Thoracic aorta (tissue), 2 donors: ENCODE measurements at places on chromosomes 1 and 21. TPM values are rescaled to one million over a fixed set of nuclear protein-coding genes. Genes with fewer than 3 reads are reported as not detected.

Gene OR2T29
- total RNA-seq: not detected

Gene TNFRSF14
- total RNA-seq: 29.6 TPM

GRCh38 chr1:30358500-30358899 is 364.9 kb downstream of the MATN1 start:
- H3K36me3 ChIP-seq: no peaks in the 10 kb centered on the region
- H3K4me3 ChIP-seq: no peak overlapping the region
- DNase-seq: no peak
- no peak overlapping the region for H3K27ac ChIP-seq

- H3K4me3 ChIP-seq: no peak overlapping the region
- H3K4me1 ChIP-seq: no peaks in the 10 kb centered on the region
- H3K36me3 ChIP-seq: no peaks in the 10 kb centered on the region
Measured at GRCh38 chr1:115476616-115477015, 138.6 kb upstream of the NGF start.

Gene MX2
- total RNA-seq: 22.9 TPM

Gene MIER1
- 50.9 TPM for total RNA-seq

DNA sequence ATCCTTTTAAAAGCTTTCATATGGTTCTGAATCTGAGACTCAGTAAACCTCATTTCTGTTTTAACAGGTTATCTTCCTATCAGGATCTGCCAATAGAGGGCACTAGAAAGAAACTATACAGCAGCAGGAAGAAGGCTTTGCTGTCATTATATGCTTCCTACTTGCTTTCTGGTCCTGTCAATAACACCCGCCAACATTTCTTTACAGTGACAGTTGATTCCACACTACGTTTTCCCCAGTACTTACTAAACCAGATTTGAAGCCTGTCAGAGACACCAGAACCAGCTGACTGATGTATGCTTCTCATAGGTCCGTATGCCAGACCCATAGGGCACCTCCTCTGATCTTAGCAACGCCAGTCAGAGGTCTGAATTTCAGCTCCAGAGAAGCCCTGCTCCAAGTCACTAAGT is 341.0 kb upstream of the NEGR1 start:
- no peaks in the 10 kb centered on the region for H3K36me3 ChIP-seq
- no peak overlapping the region for H3K27ac ChIP-seq
- no peaks in the 10 kb centered on the region for H3K27me3 ChIP-seq
- no peak for DNase-seq
- no peaks in the 10 kb centered on the region for H3K4me1 ChIP-seq
- H3K4me3 ChIP-seq: peak overlapping the region; percentile 71

Gene MRPS15
- total RNA-seq: 42.9 TPM

DNA sequence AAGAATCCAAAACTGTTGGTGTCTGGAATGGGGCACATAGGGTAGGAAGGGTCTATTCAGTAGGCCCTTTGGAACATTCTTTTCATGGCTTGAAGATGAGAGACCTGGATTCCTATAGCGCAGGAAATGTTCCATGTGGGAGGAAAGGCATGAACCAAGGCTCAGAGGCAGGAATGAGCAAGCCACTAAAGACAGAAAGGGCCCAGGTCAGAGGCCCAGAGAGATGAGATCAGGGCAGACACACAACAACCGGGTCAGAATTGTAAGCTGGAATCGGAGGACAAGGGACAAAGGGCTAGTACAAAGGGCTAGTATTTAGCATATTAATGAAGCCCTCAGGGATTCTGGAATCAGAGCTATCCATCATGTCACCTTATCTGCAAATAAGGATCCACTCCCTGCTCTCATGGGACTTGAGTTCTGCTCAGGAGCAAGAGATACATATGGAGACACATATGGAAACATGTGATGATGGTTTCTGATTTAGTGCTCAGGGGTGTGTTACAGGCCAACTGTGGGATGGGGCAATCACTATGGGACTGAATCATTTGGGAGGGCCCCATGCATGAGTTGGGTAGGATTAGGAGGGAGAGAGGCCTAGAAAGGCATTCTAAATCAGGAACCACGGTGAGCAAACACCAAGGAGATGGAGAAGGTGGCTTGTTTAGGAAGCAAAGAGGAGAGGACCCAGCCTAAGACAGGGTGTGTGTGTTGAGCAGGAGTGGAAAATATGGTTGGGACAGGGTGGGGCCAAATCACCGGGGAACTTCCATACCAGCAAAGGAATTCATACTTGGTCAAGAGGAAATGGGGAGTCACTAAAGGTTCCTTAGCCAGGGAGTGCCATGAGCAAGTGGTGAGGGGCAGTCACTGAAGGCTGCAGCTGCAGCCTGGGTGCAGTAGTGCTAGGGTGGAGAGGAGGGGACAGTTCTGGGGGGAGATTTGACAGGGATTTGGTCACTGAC is 8.6 kb downstream of the NECTIN4 start:
- no peaks in the 10 kb centered on the region for H3K36me3 ChIP-seq
- no peak overlapping the region for H3K4me3 ChIP-seq
- no peaks in the 10 kb centered on the region for H3K27me3 ChIP-seq
- no peak overlapping the region for H3K27ac ChIP-seq

Gene AADACL3
- total RNA-seq: not detected

GRCh38 chr1:48492392-48492791 is 20.4 kb upstream of the SPATA6 start:
- no peak overlapping the region for H3K27ac ChIP-seq
- no peak for DNase-seq
- no peaks in the 10 kb centered on the region for H3K27me3 ChIP-seq
- H3K4me3 ChIP-seq: no peak overlapping the region
- no peaks in the 10 kb centered on the region for H3K36me3 ChIP-seq

Gene IGSF3
- 8.0 TPM for total RNA-seq

DNA sequence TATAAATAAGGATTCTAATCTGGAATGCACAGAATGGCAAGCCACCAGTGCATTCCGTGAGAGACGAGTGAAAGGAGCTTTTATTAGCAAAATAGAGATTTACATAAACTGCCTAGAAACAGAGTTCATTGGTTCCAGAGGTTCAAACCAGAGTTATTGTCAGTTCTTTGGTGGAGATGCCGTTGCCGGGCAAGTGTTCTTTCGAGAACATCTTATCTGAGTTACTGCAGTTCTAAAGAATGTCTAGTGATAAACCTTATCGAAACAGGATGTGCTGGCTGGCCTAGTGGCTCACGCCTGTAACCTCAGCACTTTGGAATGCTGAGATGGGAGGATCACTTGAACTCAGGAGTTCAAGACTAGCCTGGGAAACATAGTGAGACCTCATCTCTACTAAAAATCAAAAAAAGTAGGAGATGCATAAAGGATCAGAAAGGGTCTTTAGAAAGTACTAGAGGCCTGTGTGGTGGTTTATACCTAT is 19.9 kb upstream of the EVI5 start:
- H3K4me1 ChIP-seq: peaks cover 8% of the 10 kb centered on the region
- H3K4me3 ChIP-seq: peak overlapping the region; percentile 28
- peak; percentile 51 for DNase-seq
- no peaks in the 10 kb centered on the region for H3K27me3 ChIP-seq
- H3K27ac ChIP-seq: peak overlapping the region; percentile 61
- no peaks in the 10 kb centered on the region for H3K36me3 ChIP-seq

DNA sequence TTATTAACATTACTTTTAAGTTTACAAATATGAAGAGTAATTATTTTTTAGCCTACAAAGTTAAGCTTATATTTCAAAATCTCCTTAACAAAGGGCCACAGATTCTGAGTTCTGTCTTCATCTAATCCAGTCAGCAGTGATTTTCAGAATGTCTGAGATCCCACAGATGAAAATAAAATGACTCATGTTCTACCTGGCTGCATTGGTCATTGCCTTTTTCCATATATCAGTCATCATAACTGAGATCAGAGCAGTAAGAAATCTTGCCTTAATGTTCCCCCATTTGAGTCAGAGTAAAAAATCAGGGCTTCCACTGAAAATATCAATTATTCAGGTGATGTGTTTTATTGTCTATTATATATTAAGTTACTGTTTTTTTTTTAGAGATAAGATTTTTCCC is 416.1 kb downstream of the MRPL39 start:
- H3K36me3 ChIP-seq: no peaks in the 10 kb centered on the region
- H3K27me3 ChIP-seq: no peaks in the 10 kb centered on the region
- H3K4me1 ChIP-seq: no peaks in the 10 kb centered on the region

DNA sequence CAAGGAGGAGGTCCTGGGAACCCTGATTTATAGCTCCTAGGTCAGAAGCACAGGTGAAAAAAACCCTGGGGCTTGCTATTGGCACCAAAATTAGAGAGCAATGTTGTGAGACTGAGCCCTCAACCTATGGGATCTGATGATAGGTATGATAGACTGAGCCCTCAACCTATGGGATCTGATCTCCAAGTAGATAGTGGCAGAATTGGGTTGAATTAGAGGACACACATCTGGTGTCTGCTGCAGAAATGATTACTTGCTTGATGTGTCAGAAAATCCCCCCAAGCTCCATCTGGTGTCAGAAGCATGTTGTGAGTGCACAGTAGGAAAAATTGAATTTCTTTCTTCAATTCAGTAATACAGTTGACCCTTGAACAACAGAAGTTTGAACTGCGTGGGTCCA is 62.4 kb downstream of the MAP3K21 start:
- no peak overlapping the region for H3K4me3 ChIP-seq
- H3K27ac ChIP-seq: no peak overlapping the region
- H3K36me3 ChIP-seq: no peaks in the 10 kb centered on the region

DNA sequence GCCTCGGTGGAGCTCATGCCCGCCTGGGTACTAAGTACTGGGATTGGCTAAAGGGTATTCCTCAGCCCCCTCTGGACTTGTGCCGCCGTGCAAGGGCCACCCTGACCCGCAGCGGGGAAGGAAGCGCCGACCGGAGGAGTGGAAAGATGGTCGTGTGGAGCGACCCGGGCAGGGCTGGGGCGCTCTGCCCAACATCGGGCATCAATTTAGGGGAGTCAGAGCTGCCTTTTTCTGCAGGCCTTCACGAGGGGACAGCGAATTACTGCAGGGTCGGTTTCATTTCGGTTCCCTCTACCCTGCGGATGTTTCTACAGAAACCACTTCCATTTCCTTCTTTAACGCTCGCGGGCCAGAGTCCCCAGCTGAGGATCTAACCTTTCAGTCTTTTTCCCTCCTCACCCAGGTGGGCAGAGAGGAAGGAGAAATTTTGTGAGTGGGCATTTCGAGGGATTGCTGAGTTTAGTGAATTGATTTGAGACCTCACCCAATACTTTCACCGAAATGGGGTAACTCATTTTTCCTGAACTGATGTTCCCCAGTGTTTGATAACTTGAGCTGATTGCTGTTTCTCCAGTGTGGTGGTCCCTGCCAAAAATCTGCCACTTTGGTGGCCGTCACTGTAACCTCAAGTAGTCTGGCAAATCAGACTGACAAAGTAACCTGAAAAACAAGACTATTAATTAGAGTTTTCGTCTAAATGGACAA is 1.1 kb downstream of the TOR1AIP1 start:
- H3K4me1 ChIP-seq: peaks cover 45% of the 10 kb centered on the region
- DNase-seq: no peak
- peak overlapping the region; percentile 74 for H3K27ac ChIP-seq

DNA sequence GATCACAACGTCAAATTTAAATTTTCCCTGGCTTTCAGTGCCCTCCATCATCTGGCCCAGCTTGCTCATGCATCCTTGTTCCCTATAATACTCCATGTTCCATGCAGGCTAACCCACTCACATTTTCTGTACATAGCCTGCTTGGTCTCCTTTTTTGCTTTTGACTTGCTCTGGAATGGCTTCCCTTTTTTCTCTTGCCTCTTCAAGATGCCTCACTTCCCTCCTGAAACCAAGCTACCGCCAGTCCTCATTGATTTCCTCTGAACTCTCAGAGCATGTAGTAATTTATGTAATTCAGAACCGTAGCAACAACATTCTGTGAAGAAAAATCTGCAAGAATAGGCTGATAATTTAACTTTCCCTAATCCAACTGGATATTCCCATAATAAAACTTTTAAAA is 10.3 kb downstream of the CAP1 start:
- DNase-seq: no peak
- H3K36me3 ChIP-seq: no peaks in the 10 kb centered on the region
- H3K27me3 ChIP-seq: no peaks in the 10 kb centered on the region

DNA sequence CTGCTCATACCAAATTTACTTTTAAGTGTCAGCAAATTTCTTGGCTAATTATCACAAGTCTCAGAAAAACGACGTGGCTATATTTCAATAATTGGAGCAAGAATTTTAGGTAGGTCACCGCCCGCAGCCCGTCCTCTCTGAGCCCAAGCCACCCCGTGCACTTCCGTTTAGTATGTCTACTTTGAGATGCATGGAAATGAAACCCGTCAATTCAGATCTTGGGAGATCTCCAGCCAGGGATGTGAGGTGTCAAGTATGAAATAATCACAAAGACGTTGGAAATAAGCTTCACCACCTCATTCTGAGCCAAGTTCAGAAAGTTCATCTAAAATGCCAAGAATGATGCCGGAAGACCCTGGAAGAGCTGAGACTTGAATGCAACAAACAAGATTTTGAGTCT is 132.6 kb upstream of the IRF2BP2 start:
- no peak overlapping the region for H3K4me3 ChIP-seq
- no peaks in the 10 kb centered on the region for H3K27me3 ChIP-seq
- no peak for DNase-seq
- H3K27ac ChIP-seq: no peak overlapping the region
- no peaks in the 10 kb centered on the region for H3K36me3 ChIP-seq

- H3K27ac ChIP-seq: peak overlapping the region; percentile 92
- no peak for DNase-seq
- H3K36me3 ChIP-seq: peaks cover 4% of the 10 kb centered on the region
- peak overlapping the region; percentile 61 for H3K4me3 ChIP-seq
Measured at GRCh38 chr1:31704271-31705079, 658 bp upstream of the COL16A1 start.

DNA sequence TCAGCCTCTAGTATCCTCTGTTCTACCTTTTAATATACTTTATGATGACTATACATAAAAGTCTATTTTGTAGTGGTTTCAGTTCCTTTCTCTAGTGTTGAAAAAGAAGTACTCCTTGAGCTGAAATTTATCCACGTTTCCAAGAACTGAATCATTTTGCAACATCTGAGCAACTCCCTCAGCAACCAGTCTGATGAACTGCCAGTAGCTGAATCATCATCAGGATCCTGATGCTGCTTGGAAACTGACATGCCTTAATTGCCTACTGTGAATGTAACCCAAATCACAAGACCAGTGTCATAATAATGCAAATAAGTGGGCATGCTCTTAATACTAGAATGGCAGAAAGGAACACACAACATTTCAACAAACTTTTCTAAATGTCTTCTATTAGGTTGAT is 103.3 kb downstream of the CYYR1 start:
- H3K4me3 ChIP-seq: no peak overlapping the region
- no peaks in the 10 kb centered on the region for H3K27me3 ChIP-seq
- H3K36me3 ChIP-seq: no peaks in the 10 kb centered on the region
- DNase-seq: no peak
